Stimulated activated CD4-positive, alpha-beta T cell treated with anti-CD3 and anti-CD28 coated beads, Interleukin-1b, Interleukin-23, amount 100 ng/mL, for 4 hours (primary cell): ENCODE measurements at places on chromosomes 1 and 21.
A peak's percentile ranks its signal among the peaks of the same experiment; 100 is the strongest.

GRCh38 chr1:221394011-221394544 is 347.8 kb downstream of the DUSP10 start:
- DNase-seq, result no peak

DNA sequence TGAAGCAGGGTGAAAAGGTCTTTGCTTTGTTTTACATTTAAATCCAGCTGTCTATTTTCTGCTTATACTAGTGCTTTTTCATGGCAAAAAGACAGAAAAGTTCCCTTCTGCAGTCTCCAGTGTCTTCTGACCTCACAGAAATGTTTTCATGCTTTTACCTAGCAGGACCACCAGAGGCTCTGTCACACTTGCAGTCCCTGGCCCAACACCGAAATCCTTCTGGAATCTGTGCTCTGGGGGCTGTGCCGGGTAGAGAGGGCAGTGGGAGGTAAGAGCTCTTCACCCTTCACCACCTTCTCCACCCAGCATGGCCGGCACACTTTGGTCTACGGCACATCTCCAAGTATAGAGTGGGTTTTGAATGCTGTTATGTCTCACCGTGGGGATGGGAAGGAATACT is 20.8 kb downstream of the GNAT2 start:
- DNase-seq, result no peak

DNA sequence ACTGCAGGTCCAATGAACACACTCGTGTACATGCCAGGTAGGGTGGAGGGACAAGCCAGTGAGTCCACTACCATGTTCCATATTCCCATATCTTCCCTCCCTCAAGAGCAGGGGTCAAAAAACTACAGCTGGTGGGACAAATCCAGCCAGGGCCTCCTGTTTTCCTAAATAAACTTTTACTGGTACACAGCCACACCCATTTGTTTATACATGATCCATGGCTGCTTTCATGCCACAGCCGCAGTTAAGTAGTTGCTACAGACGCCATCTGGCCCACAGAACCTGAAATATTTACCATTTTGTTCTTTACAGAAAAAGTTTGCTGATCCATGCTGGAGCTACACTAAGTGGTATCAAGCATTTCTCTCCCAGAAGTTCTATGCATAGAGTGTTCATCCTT is 42.4 kb downstream of the CASQ2 start:
- no peak for DNase-seq

- no peak for DNase-seq
Observed at GRCh38 chr21:41482301-41482700, 25.7 kb downstream of the TMPRSS2 start.

- DNase-seq, result no peak
Observed at GRCh38 chr1:245682638-245683628, 528.1 kb downstream of the KIF26B start.

GRCh38 chr1:146016891-146017290 is 4.6 kb downstream of the HJV start:
- no peak for DNase-seq

- DNase-seq, result no peak
Observed at GRCh38 chr1:183913567-183913993, 108.7 kb downstream of the RGL1 start.

DNA sequence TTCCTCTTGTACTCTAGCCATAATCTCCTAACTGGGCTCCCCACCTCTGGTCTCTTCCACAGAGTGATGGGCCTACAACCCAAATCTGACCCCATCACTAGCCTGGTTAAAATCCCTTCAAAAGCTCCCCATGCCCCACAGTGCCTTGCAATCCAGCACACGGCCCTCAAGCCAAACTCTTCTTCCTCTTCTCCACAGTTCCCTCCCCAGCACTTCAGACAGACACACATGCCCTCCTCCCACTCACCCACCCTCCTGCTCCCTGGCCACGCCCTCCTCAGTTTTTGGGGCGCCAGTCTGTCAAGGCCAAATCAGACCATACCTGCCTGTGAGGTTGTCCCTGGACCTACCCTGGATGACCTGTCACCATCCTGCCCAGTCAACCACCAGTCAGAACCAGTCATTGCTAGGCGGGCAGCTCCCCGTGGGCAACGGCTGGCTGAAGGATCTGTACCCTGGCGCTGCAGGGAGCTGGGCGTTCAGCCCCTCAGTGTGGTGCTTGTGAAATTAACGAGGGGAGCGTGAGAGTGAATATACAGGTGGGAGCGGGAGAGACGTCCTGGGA is 753 bp downstream of the C1orf210 start:
- no peak for DNase-seq

DNA sequence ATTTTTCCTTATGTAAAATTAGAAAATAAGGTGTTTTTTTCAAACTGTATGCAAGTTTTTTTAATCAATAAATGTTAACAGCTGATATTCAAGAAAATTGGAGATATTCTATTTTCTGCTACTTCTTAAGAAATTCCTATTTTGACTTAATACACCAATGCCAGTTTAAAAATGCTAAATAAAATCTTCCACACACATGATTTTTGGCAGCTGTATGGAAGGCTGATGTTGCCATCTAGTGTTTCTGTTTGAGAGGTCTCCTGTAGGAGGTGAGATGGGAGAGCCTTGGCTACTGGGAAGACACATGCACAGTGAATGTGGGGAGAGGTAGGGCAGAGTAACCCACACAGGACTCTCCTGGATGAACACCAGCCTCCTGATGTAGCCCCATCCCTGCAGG is 29.2 kb upstream of the OR2B11 start:
- peak; percentile 21 for DNase-seq

DNA sequence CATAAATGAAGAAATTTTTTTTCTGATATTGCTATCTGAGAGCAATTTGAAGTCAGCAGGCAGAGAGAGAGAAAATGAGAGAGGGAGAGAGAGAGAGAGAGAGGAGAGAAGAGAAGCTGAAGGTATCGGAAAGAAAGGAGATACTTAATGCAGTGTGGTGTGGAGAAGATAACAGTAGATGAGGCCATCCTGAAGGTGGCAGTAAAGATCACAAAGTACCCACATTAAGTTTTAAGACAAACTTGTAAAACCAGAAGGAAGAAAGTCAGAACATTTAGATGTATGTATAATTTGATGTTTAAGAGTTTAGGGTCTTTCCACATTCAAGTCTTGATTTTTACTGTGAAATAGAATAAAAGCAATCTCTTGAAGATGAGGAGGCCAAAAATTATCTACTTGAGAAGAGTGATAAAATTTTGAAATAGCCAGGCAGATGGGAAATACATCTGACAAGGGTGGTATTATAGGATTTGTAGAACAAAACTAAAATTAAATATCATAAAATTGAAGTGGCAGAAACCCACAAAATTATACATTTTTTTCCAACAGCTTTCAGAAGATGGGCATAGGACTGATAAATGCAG is 1753.4 kb downstream of the MRPL39 start:
- peak; percentile 3 for DNase-seq

GRCh38 chr1:92484472-92485380 is 2.0 kb downstream of the GFI1 start:
- DNase-seq, result peak; percentile 71

DNA sequence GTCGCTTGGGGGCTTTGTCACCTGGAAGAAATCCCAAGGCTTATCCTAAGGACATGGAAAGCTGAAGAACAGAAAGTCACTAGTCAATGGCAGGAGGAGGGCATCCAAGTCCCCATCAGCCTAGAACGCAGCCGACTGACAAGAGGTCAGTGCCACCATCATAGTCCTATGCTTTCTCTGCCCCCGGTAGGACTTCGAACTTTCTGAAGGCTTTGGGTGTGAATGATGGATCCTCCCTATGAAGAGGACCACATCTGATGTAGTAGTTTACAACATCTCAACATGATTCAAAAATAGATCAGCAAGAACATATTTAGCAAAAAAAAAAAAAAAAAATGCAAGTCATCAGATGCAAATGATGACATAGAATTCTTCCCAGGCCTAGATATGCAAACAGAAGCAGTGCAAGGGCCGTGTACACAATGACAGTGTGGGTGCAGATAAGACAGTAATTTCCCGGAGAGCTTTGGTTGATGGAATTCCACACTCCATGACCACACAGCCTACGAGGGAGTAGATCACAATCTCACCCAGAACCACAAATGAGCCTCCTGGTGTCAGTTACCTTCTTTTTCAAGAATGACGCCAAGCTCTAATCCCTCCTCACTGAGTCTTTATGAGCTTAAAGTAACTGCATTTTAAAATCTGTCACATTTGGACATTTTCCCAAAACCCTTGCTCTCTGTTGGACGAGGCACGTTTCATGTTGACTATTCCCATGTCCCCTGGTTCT is 88.2 kb downstream of the PSMG1 start:
- no peak for DNase-seq

DNA sequence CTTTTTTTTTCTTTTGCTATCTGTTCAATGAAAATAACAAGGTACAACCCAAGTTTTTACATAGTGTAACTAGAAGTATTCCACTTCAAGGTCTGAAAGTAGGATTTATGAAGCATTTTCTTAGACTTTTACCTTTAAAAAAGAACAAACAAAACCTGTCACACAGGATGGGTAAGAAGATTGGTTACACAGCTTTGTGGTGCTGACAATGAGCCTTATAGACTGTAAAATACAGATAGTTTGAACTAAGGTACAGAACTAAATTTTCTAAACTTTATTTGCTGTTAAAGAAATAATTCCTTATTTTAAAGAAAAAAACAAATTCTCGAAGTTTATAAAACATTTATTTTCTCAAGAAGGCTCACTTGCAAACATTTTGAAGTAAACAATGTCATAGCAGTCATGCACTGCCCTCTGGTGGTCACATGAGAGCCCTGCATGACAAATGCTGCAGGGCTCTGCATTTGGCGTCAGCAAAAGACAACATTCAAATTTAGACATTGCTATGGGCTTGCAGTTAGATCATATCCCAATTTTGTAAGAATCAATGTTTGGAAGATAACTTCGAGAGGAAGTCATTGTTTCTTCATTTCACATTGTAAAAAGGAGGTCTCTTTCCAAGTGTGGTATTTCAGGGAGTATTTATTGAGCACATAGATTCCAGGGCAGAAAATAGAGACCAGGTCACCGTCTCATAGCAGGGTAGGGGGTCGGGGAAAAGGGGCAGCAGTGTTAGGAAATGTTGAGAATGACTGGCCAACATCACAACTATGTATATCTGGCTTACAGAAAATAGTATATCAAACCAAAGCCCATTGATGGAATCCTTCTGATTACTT is 115.3 kb upstream of the FMN2 start:
- DNase-seq, result peak; percentile 16

DNA sequence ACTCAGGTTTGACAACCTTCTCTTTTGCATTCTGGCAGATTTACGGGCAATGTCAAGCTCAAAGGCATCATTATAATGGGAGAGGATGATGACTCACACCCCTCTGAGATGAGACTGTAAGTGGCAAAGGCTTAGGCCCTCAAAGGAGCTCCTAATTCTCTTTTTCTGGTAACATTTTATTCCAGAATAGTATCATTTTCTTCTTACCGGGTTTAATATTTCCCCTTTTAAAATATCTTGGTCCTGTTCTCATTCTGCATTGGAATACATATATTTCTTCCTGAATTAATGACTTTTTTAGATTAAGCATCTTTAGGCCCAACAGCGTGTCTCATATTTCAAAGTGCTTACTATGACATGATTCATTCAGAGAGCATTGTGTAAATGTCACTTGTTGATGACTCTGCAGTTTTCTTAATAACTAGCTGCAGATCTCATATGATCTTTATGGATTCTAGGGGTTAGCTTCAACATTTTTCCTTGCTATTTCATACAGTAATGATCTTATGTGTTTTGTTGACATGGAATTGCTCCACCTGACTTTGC is 1.7 kb downstream of the PITHD1 start:
- no peak for DNase-seq

DNA sequence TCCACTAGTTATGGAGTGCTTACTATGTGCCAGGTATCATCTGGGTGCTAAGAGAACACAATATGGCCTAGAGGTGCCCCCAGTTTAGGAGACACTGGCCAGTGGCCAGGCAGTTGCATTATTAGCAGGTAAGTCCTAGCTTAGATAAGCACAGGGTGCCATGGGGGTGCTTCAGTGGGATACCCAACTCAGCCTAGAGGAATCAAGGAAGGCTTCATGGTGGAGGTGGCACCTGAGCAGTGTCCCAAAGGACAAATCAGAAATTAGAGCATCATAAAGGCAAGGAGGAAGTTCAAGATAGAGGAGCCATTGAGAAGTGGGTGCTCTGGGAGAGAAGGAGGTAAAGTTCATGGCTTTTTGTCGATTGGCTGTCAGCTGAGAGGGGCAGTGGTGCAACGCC is 31.9 kb upstream of the PKP1 start:
- no peak for DNase-seq

DNA sequence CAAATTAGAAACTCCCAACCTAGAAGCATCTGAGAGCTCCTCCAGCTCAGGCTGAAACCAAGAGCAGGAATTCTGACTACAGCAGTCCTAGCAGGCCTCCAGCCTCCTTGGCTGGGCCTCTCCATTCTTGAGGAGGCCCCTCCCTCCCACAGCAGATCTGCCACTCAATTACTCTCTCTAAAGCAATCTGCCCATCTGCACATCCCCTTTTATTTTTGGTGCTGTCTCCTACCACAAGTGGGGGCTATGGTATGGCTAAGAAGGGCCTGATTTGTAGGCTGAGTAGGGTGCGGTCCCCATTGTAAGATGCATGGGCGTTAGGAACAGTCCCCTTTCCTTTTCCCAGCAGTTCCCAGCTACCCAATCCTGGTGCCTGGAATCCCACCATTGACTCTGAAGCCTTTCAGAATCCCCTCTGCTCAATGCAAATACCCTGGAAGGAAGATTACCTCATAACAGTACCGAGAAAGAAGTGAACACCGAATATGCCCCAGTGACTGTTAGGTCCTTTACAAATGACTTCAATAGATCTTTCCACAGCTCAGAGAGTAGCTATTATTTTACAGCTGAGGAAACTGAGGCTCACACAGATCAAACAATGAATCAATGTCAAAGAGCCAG is 11.6 kb upstream of the TTC39A start:
- DNase-seq, result no peak

GRCh38 chr1:78340006-78340405 is 150.8 kb upstream of the PTGFR start:
- DNase-seq, result no peak

GRCh38 chr1:5891736-5892135 is 100.5 kb downstream of the NPHP4 start:
- DNase-seq, result no peak

DNA sequence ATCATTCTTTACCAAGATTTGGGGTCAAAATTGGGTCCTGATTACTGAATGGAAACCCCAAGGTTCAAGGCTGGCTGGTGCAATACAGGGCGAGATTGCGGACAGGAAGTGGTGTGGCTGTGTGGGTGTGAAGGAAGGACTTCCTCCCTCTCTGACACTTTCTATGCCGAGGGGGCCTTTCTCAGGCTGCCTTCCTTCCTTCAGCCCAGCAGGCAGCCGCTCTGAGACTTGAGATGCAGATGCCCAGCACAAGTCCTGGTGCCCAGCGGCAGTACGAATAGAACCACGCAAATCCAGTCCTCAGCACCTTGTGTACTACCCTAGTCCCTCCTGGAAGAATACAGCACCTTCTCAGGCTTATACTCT is 16.3 kb downstream of the BATF3 start:
- DNase-seq, result no peak
